Right forelimb (tissue), 1 donor: ENCODE measurements at places on chromosomes 7 and 10.

GRCh38 chr7:41403291-41403690 lies 299.6 kb downstream of the INHBA start:
- DNase-seq = no peak

DNA sequence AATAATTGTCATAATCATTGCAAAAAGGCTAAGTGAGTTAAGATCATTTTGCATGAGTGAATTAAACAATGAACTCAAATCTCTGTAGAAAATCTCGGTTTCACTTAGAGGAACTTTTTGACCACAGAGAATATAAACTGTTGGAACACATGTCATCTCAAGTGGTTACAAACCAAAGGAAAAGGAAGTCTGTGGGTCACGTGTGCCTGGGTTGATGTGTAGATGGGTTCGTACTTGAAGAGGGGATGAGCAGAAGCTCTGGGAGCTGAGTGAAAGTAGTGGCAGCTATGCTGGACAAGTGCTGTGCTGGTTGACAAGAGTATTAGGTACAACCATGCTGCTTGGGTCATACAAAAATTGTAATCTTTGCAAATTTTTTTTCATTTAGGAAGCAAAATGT lies 35.0 kb downstream of the GLRX3 start:
- DNase-seq = no peak

- DNase-seq = no peak
Observed at GRCh38 chr7:5195157-5195556, 5.1 kb downstream of the WIPI2 start.

DNA sequence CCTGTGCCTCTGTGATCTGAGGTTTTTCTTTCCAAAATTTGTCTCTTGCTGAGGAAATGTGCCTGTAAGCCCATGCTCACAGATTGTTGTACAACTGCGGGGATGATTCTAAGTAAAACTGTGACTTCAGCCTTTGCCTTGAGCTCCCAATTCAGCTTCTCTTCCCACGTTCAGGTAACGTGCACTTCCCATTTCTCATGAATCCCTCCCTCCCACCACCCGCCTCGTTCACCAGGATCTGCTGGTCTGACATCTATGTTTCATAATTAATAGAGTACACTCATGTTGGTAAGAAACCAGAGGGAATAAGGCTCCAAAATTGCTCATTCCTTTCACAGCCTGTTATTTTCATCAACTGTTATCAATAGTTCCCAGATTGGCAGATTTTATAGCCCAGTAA lies 332.6 kb upstream of the TPK1 start:
- DNase-seq = no peak

DNA sequence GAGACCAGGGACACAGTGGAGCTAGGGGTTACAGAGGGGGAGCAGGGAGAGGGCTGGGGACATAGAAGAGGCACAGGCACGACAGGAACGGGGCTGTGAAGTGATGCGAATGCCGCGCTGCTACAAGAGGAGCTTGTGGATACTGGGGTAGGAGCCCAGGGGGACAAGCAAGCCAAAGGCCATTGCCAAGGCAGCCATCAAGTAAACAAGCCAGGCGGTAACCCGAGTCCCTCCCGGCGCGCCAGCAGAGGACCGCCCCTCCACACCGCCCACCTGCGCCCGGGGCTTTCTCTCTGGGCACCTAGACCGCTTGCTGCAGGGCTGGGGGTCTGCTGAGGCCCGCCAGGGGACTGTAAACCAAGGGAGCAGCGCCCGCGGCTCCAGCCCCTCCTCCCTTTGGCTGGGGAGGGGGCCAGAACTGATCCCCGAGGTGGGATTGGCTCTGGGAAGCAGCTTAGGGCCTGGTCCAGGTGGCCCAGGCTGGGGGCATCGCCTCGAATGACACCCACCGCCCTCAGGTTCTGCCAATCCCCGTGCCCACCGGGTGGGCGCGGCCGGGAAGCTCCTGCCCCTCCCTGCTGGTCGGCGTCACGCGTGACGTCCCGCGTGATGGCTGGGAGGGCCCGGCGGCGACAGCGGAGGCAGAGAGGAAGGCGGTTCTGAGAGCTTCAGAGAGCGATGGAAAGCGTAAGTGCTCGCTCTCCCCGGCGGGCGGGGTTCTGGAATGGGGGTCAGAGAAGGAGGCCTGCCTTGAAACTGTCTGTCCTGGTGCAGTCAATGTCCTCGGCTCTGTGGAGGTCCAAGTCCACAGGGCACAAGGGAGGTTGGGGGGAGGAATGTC lies 982 bp downstream of the SFXN3 start:
- DNase-seq = peak; percentile 84

DNA sequence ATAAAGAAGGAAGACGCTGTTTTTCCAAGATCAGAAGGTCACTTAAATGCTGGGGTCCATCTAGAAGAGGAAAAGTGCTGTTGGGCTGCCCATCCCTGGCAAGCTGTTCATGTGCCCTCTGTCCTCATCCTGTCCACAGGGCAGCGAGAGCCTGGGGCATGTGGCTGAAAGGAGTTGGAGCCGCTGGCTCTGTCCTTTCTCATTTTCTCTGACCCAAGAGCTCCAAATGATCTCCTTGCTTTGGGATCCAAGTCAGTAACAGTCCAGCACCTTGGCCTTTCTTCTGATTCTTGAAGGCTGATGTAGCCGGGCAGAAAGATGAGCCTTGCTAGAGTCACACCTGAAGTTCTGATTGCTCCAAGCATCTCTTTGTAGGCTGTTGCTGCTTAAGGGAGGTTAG lies 44.4 kb downstream of the SPDYE5 start:
- DNase-seq = no peak

GRCh38 chr7:37336259-37336658 lies 112.4 kb downstream of the ELMO1 start:
- no peak for DNase-seq

- DNase-seq = no peak
Observed at GRCh38 chr10:109668154-109668665, 255.1 kb downstream of the XPNPEP1 start.

GRCh38 chr10:619710-620109 lies 69.8 kb downstream of the DIP2C start:
- no peak for DNase-seq

- DNase-seq = no peak
Observed at GRCh38 chr10:102405632-102406031, 10.1 kb downstream of the NFKB2 start.

GRCh38 chr7:105003275-105003674 lies 10.7 kb upstream of the KMT2E start:
- no peak for DNase-seq

GRCh38 chr10:128519581-128519980 lies 393.4 kb upstream of the MKI67 start:
- no peak for DNase-seq

DNA sequence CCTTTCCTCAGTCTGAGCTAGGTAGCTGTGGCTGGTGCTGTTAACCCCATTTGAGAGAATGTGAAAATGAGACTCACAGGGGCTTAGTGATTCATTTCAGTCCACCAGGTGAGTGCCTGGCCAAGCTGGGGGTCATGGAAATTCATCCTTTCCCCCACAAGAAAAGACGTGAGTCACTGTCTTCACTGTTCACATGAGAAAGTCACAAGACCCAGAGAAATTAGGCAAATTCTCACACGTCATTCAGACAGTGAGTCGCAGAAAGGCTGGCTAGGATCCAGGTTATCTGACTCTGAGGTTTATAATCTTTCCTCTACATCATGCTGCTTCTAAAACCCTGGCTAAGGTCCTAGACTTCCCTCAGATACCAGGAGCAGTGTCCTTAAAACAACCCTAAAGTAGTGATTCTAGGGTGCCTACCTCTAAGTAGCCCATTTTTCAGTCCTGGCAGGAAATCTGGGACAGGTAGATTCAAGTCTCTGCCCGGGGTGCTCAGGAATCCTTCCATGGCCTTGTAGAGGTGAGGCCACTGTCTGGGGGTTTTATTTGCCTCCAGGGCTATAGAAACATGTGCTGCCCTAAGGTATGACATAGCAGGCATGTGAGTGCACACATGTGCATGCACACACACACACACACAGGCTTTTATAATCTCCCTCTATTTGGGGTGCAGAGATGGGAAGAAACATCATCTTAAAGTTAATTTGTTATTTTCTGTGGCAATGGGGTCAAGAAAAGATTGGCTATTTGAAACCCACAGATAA lies 427.9 kb upstream of the CELF2 start:
- DNase-seq = no peak

DNA sequence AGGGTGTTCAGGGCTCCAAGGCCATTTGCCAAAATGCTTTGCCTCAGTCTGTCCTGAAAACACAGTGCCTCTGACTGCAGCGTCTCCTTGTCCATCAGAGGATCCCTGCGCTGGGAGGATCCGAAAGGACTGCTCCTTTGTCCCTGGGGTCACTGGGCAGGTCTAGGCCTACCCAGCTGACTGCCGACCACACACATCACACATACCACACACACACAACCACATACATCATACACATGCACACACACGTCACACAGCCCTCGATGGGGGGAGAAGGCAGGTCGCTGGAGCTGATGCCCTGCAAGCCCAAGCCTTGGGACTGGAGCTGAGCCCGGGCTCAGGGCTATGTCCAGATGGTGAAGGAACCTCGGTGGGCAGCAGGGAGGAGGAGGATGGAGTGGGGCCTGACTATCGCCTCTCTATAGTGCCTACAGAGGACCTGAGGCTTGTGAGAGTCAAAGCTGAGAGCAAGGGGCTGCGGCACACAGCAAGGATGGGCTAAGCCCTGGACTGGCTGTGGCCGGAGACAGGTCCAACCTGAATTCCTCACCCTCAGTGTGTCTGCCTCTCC lies 29.1 kb downstream of the GPRIN2 start:
- DNase-seq = no peak

DNA sequence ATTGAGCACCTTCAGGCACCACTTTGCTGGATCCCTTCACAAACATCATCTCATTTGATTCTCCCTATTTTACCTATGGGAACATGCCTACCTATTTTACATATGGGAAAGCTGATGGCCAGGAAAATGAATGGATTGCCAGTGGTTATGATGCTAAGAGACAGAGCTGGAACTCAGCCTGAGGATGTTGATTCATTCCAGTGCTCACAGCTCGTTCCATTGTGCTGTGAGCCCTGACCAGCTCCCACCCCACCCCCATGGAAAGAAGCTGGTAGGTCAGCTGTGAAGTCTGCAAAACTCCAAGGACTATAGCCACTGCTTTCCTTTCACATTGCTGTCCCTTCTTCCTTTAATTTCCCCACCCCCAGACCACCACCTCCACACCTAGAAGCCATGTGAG lies 9.6 kb downstream of the UBTD1 start:
- DNase-seq = no peak

GRCh38 chr7:109094-109493 lies 83.3 kb upstream of the FAM20C start:
- DNase-seq = peak; percentile 37

GRCh38 chr7:134059921-134060320 lies 67.2 kb upstream of the LRGUK start:
- no peak for DNase-seq

DNA sequence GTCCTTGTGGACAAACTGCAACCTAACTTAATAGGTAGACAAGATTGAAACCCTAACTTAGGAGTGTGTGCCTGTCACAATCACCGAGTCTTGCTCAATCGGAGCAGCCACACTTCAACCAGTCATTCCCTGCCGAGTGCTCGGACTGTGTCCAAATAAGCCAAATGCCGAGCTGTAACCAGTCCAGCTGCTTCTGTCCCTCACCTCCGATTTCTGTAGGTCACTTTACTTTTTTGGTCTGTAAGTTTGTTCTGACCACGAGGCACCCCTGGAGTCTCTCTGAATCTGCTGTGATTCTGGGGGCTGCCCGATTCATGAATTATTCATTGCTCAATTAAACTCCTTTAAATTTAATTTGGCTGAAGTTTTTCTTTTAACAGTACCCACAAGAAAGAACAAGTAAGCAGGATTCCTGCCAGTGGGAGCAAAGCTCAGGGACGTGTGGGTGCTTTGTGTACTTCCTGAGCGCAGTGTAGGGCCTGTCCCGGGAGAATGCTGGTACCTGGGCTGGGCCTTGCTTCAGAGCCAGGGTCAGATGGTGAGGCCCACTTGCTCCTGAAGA lies 140.1 kb downstream of the ACTR3B start:
- no peak for DNase-seq

DNA sequence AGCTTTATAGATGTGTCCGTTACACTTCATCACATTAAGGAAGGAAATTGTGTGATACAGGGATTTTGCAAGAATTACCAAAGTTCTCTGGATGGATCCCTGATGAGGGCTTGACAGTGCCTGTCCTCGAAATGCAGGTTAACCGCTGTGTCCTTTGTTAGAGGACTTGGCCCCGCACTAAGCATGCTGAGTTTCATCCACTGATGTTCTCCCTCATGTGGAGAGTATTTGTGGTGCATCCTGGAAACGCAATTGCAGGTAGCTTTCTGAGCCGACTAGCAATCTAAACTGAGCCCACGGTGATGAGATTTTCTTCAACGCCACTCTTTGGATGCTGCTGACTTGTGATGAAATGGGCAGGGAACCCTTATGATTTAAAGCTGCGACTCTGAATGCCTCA lies 71.9 kb upstream of the STK17A start:
- no peak for DNase-seq

DNA sequence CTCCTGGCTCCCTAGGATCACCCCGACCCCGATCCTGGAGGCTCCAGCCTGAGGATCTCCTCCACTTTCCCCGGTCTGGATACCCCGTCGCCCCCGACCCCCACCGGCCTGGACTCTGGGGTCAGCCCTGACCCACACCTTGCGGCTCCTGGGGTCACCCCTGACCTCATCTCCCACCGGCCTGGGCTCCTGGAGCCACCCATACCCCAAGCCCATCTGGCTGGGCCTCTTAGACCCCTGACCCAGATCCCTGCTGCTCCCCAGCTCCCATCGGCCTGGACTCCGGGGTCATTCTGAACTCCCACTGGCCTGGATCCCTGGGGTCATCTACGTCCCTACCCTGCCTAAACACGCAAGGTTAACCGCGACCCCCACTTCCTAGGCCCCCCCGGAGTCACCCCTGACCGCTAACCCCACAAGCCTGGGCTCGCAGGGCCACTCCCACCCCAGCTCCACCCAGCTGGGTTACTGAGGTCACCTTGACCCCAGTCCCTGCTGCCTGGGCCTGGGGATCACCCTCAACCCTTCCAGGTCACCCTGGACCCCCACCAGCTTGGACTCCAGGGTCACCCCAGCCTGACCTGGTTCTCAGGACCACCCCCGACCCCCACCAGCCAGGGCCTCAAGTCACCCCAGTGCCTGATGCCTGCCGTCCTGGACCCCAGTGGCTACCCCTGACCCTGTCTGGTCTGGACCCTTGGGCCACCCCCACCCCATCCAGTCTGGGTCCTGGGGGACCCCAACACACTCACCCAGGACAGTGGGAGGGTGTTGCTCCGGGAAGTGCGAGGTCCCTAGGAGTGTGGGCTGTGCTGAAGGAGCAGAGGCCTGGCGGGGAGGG lies 1.2 kb downstream of the FOXK1 start:
- DNase-seq = no peak

GRCh38 chr7:149205690-149206381 lies 10.5 kb downstream of the ZNF282 start:
- DNase-seq = no peak

GRCh38 chr10:70418229-70418628 lies 14.3 kb downstream of the EIF4EBP2 start:
- DNase-seq = no peak

- DNase-seq = no peak
Observed at GRCh38 chr10:7296648-7297047, 114.2 kb downstream of the SFMBT2 start.

GRCh38 chr7:22675917-22676343 lies 51.1 kb upstream of the IL6 start:
- DNase-seq = no peak

- no peak for DNase-seq
Observed at GRCh38 chr10:505419-505818, 184.0 kb downstream of the DIP2C start.

- DNase-seq = no peak
Observed at GRCh38 chr10:49393757-49394156, 2.1 kb downstream of the DRGX start.
